ENCODE measurements at places on chromosomes 16 and 17.

DNA sequence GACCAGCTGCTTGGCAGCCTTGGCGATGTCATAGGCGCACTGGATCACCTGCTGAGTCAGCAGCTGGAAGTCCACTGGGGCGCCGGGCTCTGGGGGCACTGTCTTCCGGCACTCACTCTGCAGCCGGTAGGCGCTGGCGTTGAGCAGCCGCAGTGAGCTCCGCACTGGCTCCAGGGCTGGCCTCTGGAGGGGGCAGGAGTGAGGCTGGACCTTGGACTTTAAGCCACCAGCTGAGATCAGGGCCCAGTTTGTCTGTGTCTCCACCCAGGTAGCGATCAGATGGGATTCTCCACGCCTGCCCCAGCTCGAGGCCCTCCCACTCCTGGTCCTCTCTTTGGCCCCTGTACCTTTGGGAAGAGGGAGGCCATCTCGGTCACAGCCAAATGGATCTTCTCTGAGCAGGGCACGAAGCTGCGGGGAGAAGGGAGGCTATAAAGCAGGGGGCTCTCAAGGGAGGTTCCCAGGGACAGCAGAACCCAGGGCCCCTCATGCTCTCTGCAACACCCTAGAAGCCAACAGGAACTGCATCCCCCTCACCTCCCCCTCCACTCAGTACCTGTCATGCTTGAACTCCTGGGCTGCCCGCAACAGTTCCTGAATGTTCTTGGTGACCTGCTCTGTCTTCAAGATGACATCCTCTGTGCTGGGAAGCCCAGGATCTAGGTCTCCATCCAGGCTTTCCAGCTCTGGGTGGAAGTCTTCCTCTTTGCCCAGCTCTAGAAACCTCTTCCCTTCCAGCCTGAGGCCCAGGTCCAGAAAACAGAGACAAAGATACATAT lies 6.4 kb downstream of the TP53I13 start:
- DNase-seq = no peak

DNA sequence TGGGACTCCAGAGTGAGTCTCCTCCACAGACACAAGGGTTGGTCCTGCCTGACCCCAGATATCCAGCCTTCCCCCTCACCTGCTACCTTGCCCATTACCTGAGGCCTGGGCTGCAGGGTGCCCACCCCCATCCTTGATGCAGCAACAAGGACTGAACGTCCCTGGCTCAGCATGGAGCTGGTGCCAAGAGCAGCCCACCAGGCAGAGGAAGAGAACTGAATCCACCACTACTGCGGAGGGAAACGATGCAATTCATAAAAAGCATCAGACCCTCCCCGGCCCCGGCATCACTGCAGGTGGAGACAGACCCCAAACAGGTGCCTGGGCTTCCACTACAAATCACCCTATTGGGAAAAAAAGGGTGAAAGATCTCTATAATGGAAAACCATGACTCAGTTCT lies 131.0 kb upstream of the TNRC6C start:
- DNase-seq = no peak

DNA sequence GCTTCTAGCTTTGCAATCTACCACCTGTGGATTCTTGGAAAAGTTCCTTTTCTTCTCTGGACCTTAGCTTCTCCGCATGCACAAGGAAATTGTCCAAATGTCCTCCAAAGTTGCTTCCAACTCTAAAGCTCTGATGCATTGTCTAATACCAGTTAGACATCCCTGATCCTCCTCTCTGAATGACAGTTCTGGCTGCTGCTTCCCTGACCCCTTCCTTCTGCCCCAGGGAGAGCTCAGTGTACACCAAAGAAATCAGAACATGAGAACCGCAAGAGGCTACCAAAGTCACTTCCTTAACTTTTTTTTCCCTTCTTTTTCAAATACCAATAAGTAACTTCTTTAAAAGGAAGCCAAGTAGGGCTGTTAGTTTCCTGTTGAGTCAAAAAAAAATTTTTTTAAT lies 79.7 kb upstream of the CES5A start:
- no peak for DNase-seq

DNA sequence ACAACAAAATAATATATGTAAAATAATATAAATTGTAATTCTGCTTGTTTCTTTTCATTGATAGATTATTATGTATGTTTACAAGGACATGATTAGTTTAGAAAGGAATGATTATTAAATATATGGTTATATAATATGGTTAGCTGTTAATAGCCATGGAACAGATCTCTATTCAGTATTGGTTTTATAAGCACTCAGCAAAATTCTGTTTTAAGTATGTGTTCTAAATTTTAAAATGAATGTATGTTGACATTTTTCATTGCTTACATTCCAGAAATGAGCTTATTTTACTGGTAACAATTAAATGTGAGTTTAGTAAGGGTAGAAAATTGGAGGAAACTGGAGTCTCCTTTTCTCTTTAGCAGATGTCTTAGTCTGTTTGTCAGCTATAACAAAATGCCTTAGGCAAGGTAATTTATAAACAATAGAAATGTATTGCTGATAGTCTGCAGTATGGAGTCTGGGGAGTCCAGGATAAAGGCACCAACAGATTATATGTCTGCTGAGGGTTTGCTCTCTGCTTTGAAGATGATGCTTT lies 45.4 kb downstream of the NFAT5 start:
- DNase-seq = no peak

DNA sequence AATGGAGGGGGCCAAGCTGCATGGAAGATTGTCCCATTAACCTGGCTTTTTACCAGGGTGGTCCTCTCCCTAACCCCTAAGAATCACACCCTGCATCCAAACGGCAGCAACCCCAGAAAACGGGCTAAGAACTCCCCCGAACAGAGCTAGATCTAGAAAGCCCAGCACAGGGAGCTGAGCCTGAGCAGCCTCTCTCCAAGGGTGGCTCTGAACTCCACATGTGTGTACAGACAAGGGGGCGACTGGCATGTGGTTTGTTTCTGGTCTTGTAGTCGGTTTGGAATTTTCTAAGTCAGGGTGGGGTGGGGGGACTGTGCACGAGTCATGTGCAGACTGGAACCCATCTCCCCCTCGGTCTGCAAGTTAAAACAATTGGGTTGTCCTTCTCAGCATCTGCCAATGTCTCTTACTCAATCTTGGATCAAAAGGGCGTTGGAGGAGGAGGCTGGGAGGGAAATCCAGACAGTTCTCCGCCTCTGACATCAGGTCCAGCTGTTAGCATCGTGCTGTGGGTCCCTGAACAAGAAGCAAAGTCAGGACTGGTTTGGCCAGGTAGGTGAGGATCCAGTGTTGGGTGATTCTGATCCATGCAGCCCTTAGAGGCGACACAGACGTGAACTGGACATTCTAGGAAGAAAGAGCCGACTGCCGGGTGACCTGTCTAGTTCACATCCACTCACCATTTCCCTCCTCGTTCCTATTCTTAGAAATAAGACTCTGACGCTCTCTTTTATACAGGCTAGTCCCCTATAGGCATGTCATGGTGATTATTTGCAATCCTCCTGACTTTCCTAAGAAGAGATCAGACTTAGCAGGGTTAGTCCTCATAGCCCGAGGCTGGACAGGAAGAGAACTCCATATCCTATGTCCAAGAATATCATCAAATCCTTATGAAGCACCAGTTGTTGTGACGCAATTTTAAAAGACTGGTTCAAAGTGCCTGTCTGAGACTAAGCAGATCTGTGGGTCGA lies 381.8 kb downstream of the SOX9 start:
- DNase-seq = no peak

GRCh38 chr16:28528463-28528867 lies 10.3 kb downstream of the NUPR1 start:
- DNase-seq = no peak

DNA sequence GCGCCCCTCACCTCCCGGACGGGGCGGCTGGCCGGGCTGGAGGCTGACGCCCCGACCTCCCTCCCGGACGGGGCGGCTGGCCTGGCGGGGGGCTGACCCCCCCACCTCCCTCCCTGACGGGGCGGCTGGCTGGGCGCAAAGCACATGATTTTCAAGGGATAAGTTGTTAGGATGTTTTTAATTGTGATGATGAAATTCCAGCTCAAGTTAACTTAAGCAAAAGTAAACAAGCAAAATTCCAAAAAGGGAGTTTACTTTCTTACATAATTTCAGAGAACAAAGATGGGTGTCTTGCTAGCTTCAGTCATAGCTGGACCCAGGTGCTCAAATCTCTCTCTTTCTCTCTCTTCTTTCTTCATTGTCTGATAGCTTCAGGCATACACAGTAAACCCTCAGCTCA lies 33.6 kb upstream of the MED9 start:
- DNase-seq = no peak

DNA sequence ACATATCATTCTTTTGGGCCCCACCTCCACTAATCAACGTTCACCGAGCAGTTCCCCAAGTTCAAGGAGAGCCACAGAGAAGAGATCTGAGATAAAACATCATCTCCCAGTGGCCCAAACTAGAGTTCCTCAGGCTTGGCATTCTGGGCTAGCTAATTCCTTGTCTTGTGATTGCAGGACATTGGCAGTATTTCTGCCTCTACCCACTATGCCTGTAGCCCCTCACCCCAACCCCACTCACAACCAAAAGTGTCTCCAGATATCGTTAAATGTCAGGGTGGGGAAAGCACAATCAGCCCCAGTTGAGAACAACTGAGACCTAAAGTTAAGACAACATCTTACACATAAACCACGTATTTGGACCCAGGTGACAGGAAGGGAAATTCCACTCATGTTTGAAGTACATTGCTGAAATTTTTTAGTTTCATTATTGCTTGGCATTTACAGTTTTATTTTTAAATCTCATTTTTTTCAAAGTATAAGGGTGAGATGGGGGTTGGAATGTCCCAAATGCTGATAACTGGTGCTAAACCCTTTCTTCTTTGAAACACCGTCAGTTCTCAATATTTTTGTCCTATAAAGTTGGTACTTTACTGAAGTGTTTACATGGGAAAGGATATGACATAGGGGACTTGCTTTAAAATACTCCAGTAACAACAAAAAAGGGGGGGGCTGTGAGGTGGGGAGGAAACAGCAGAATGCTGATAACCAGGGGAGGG lies 13.6 kb downstream of the ZC3H7A start:
- DNase-seq = no peak

- DNase-seq = no peak
These were observed 149.8 kb downstream of the CDH13 start for GRCh38 chr16:82776470-82777146.
